Keratinocyte (primary cell): ENCODE measurements at places on chromosomes 16 and 17. TPM values are rescaled to one million over a fixed set of nuclear protein-coding genes. Genes with fewer than 3 reads are reported as not detected.

DNA sequence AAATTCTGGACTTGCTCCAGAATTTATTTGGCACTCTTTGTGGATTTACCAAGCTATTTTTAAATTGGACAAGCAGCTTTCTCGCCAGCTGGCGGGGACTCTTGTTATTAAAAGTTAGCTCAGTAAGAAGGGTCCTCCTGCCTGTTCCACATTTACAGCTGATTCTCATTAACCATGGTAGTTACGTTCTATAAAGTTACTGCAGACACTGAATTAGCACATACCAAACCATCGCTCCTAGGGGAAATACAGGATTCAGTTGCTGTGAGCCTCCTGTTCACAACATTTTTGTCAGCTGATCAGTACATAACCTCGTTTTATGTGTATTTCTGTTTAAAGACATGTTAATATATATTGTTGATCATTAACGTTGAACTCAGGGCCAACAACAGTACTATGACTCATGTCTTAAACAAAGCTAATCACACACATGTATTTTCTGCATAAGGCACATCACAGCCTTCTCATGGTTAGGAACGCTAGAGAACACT, 4.2 kb downstream of the LDAF1 start:
- no peaks in the 10 kb centered on the region for H3K27me3 ChIP-seq
- no peak overlapping the region for H3K4me3 ChIP-seq
- H3K27ac ChIP-seq, result no peak overlapping the region
- peaks cover 10% of the 10 kb centered on the region for H3K36me3 ChIP-seq

The RASL10B gene
- 0.07 to 0.32 TPM (median 0.30 TPM) in 3 replicates for polyA plus RNA-seq

GRCh38 chr16:75322740-75323139, 71.3 kb upstream of the BCAR1 start:
- H3K27me3 ChIP-seq, result no peaks in the 10 kb centered on the region
- no peak overlapping the region for H3K4me3 ChIP-seq
- no peak for DNase-seq
- H3K27ac ChIP-seq, result peak overlapping the region; percentile 67

DNA sequence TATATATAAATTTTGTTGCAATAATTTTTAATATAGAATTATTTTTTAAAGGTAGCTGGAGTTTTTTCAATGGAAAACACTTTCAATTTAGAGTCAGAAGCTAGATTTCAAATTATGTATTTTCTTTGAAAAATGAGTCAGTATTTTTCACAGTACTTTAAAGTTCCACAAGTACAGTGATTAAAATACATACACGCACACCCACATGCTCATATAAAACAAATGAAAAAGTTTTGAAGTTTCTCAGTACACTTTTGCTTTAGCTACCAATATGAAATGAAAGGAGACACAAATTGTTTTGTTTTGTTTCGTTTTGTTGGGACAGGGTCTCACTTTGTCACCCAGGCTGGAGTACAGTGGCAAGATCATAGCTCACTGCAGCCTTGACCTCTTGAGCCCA, 98.6 kb downstream of the CYB561 start:
- H3K27me3 ChIP-seq, result no peaks in the 10 kb centered on the region
- no peak overlapping the region for H3K27ac ChIP-seq
- H3K4me1 ChIP-seq, result no peaks in the 10 kb centered on the region
- H3K4me3 ChIP-seq, result no peak overlapping the region

The SLFN11 gene
- 1.4 to 5.0 TPM (median 3.5 TPM) in 3 replicates for polyA plus RNA-seq

DNA sequence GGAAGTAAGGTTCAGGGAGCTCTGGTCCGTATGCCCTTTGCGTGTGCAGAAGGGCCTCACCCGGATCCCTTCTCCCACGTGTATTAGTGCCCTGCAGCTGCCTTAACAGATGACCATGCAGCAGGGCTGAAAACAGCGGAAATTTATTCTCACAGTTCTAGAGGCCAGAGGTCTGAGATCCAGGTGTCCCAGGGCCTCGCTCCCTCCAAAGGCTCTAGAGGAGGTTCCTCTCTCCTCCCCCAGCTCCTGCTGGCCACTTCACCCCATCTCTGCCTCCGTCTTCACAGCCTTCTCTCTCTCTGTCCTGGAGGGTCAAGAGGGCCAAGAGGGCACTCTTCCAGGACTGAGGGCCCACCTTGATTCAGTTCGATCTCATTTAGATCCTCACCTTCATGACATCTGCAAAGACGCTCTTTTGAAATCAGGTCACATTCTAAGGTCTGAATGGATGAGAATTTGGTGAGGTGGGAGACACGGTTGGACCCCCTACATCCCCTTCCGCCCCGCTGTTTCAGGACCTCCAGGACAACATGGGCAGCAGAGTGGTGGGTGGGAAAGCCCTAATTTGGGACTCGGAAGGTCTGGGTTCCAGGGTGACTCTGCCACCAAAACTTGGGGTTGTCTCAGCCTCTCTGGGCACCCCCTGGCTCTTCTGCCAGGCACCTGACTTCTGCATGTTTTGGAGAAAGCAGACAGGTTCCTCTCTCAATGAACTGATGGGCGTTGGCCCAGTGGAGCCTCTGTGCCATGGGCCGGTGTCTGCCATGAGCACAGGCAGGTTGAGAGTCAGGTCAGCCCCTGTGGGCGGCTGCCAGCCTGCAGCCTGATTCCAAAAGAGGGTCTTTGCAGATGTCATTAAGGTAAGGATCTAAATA, 361.2 kb downstream of the SEC14L1 start:
- no peak overlapping the region for H3K4me3 ChIP-seq
- H3K27ac ChIP-seq, result no peak overlapping the region
- H3K27me3 ChIP-seq, result no peaks in the 10 kb centered on the region
- DNase-seq, result no peak

DNA sequence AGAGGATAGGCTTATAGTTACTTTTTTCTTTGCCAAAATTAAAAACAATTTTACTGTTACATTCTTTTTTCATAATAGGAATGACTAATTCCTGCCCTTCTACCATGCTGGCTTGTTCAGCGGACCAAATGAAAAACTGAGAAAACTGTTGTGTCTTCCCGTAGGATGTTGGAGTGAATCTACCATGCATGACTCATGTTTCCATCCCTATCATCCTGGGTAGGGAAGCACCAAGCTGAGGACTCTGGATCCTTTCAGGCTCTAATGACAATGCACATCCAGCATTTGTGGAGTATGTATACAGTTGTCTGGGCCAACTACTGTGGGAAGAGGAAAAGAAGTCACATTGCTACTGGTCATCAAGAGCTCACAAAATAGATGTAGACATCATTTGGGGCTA, 41.1 kb upstream of the DHX8 start:
- DNase-seq, result no peak
- no peak overlapping the region for H3K4me3 ChIP-seq
- peak overlapping the region; percentile 83 for H3K27ac ChIP-seq
- no peaks in the 10 kb centered on the region for H3K27me3 ChIP-seq
- peaks cover 30% of the 10 kb centered on the region for H3K4me1 ChIP-seq

The CCL8 gene
- not detected in 3 replicates for polyA plus RNA-seq

DNA sequence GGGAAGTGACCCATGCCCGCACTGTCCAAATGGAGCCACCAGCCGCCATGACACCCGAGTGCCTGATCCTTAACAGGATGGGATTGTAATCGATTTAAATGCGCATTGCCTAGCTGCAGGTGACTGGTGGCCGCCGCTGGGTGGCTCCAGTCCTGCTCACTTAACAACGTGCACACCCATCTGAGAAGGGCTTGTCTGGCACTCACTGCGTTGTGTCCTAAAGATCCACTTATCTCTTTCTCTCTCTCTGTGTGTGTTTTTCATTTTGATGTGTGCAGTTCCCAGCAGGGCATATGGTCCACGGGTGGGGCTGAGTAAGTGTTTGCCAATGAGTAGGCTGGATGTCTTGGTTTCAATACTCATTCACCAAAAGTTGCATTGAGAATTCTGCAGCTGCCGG, 80.6 kb downstream of the IRF8 start:
- H3K27me3 ChIP-seq, result no peaks in the 10 kb centered on the region
- H3K27ac ChIP-seq, result no peak overlapping the region
- DNase-seq, result no peak
- H3K36me3 ChIP-seq, result no peaks in the 10 kb centered on the region
- H3K4me1 ChIP-seq, result no peaks in the 10 kb centered on the region

The ZMYND15 gene
- polyA plus RNA-seq, result 0.14 to 0.31 TPM (median 0.25 TPM) in 3 replicates

The KRT33B gene
- 0.18 to 0.33 TPM (median 0.21 TPM) in 3 replicates for polyA plus RNA-seq

DNA sequence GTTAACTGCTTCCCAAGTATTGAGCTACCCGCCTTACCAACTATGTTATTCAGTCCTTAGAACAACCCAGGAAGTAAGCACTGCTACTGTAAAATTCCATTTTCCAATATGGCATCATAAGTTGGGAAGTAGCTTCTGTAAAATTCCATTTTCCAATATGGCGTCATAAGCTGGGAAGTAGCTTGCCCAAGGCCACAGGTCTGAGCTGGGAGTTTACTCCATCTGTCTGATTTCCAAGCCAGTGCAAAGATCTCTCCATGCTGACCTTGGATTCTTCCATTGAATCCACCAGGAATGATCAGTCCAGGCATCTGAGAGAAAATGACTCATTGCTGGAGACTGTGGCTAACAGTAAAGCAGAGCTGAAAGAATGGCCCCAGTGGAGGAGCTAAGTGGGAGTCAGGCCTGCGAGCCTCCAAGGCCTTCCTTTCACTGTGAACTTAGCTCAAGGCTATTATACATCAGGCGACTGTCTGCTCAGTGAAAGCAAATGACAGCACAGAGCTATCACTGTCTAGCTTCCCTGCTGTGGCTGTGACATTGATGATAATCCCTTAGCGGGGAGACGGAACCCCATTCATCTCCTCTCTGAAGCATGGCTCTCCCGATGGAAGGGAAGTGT, 430.4 kb downstream of the HAPSTR1 start:
- no peaks in the 10 kb centered on the region for H3K36me3 ChIP-seq
- H3K27me3 ChIP-seq, result no peaks in the 10 kb centered on the region
- no peak overlapping the region for H3K4me3 ChIP-seq
- H3K4me1 ChIP-seq, result no peaks in the 10 kb centered on the region
- DNase-seq, result no peak

DNA sequence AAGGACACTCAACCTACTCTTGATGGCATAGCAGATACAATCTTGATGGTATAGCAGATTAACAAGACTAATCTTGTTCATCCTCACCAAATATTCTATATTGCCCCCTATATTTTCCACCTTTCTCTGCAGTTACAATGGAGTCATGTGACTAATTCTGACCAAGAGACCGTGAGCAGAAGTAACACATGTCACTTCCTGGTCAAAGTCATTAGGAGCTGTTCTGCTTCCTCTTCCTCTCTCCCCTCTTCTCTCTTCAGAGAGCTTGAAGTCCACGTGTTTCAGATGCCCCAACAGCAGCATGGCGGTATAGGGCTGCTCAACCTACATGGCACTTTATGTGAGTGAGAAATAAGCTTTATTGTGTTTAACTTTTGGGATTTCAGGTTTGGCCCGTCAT, 55.3 kb upstream of the ERCC4 start:
- no peak overlapping the region for H3K4me3 ChIP-seq
- H3K27ac ChIP-seq, result no peak overlapping the region
- no peaks in the 10 kb centered on the region for H3K4me1 ChIP-seq
- H3K27me3 ChIP-seq, result no peaks in the 10 kb centered on the region

DNA sequence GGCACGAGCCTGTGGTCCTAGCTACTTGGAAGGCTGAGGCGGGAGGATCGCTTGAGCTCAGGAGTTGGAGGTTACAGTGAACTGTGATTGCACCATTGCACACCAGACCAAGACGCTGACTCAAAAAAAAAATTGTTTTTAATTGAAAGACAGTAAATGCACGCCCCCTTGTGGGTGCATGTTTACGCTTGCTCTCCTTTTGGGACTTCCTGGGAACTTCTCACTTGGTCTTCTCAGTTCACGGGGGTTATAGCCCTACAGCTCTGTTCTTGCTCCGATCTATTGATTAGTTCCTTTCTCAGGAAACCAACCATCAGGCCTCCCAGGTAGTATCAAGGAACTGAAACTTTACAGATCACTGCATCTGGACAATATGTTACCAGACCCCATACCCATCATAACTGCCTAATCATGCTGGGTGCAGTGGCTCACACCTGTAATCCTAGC, 14.2 kb upstream of the RIPOR1 start:
- DNase-seq, result no peak
- no peak overlapping the region for H3K4me3 ChIP-seq
- peaks cover 9% of the 10 kb centered on the region for H3K4me1 ChIP-seq

The COQ7 gene
- polyA plus RNA-seq, result 8.0 to 11.0 TPM (median 11.0 TPM) in 3 replicates

GRCh38 chr17:13492737-13493122, 109.0 kb downstream of the HS3ST3A1 start:
- no peak overlapping the region for H3K4me3 ChIP-seq
- H3K27me3 ChIP-seq, result no peaks in the 10 kb centered on the region
- no peak overlapping the region for H3K27ac ChIP-seq
- no peaks in the 10 kb centered on the region for H3K36me3 ChIP-seq

- H3K27ac ChIP-seq, result no peak overlapping the region
- no peaks in the 10 kb centered on the region for H3K4me1 ChIP-seq
- H3K4me3 ChIP-seq, result no peak overlapping the region
- H3K27me3 ChIP-seq, result no peaks in the 10 kb centered on the region
- no peaks in the 10 kb centered on the region for H3K36me3 ChIP-seq
- no peak for DNase-seq
These were observed 10.5 kb downstream of the OR1F1 start for GRCh38 chr16:3198334-3199072.

GRCh38 chr17:76585033-76585648, 519 bp downstream of the ST6GALNAC2 start:
- H3K36me3 ChIP-seq, result no peaks in the 10 kb centered on the region
- H3K4me3 ChIP-seq, result peak overlapping the region; percentile 85
- H3K27me3 ChIP-seq, result no peaks in the 10 kb centered on the region
- peaks cover 48% of the 10 kb centered on the region for H3K4me1 ChIP-seq

GRCh38 chr17:50632637-50633036, 2.0 kb upstream of the ABCC3 start:
- H3K27ac ChIP-seq, result no peak overlapping the region
- no peak overlapping the region for H3K4me3 ChIP-seq
- DNase-seq, result no peak

DNA sequence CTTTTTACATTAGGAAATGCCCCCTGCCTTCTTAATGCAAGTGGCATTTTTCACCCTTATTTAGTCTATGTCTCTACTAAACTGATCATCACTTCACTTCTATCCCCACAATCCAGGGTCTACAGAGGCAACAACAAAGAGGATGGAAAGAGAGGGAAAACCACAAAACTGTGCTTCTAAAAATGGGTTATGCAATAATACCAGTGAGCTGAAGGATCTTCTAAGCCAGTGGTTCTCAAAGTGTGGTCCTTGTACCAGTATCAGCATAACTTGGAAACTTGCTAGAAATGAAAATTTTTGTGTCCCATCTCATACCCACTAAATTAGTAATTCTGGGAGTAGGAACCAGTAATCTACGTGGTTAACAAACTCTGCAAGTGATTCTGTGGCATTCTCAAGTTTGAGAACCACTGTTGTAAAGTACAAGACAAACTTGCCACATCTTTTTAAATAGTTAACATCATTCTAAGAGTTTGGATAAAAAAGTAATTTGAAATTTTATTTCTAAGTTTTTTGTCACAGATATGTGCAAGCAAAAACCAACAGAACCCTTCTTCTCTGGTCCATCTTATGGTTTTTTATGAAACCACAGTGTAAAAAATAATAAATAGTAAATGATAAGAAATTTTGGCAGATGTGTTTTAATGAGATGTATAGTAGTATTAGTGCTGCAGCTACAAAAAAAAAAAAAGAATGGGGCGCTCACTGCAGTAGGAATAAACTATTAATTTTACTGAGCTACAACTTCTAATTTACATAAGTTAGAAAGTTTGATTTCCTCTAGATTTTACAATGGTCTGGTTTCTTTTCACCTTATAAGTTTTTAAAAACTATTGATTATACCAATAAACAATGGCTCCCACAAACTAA, 16.2 kb downstream of the CDC27 start:
- peaks cover 6% of the 10 kb centered on the region for H3K36me3 ChIP-seq
- peaks cover 9% of the 10 kb centered on the region for H3K4me1 ChIP-seq
- H3K4me3 ChIP-seq, result no peak overlapping the region
- no peaks in the 10 kb centered on the region for H3K27me3 ChIP-seq
- no peak for DNase-seq
- no peak overlapping the region for H3K27ac ChIP-seq

GRCh38 chr17:31687505-31688126, 171.4 kb downstream of the COPRS start:
- no peaks in the 10 kb centered on the region for H3K36me3 ChIP-seq
- H3K27ac ChIP-seq, result no peak overlapping the region
- DNase-seq, result no peak
- H3K27me3 ChIP-seq, result no peaks in the 10 kb centered on the region
